ENCODE measurements at places on chromosomes 11 and 22.

- DNase-seq = no peak
Measured at GRCh38 chr11:64038500-64038899, 2.8 kb downstream of the FLRT1 start.

- DNase-seq = no peak
Measured at GRCh38 chr11:88704485-88704884, 361.3 kb downstream of the GRM5 start.

DNA sequence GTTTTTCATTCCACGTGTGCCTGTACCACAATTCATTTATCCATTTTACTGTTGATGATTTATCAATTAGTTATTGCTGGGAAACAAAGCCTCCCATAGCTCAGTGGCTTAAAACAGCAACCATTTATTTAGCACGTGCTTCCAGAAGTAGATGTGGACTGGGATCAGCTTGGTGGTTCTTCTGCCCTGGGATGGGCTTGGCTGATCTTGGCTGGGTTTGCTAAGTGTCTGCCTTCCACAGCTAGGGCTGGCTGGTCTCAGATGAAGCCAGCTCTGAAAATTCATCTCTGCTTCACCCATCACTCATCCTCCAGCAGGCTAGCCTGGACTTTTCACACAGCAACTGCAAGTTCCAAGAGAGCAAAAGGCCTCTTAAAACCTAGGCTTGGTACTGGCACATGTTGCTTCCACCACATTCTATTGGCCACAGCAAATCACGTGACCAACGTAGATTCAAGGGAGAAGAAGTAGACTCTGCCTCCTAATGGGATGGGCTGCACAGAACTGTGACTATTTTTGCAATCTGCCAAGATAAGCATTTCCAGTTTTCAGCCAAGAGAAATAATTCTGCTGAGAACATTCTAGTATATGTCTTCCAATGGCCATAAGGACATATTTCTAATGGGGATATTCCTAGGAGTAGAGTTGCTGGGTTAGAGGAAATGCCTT lies 124.9 kb downstream of the MN1 start:
- DNase-seq = no peak

GRCh38 chr11:29364006-29364405 lies 652.8 kb downstream of the KCNA4 start:
- DNase-seq = no peak

DNA sequence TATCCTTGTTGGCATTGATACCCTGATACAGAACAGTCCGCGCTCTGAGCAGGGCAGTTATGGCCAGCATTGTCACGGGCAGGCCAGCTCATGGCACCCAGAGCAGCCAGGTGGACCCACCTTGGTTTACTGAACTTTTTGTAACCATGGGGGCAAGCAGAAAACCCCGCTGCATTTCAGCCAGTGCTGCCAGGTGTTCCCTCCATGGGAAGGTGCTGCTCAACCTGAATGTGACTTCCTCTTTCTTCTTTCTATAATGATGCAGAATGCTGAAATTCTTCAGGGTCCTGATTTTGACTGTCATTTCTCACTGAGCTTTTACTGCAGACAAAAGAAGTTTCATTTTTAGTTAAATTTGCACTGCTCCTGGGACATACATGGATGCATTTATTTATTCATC lies 35.6 kb upstream of the CABP7 start:
- no peak for DNase-seq

DNA sequence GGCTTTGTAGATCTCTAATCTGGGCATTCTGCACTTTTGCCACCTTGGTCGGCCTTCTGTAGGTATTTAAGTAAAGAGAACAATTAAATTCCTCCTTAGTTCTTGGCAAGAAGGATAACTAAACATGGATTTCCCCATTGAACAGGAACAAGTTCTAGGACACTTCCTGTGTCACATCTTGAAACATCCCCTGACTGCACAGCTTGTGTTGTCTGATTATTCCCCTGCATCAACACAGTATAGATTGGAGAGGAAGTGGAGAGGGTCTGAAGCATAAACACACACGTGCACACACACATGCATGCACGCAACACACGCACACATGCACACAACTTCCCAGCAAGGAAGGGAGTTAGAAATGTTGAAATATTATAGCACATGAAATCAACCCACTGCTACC lies 8.6 kb downstream of the ISX start:
- DNase-seq = no peak

GRCh38 chr22:50144005-50144614 lies 26.4 kb upstream of the PANX2 start:
- DNase-seq = no peak

DNA sequence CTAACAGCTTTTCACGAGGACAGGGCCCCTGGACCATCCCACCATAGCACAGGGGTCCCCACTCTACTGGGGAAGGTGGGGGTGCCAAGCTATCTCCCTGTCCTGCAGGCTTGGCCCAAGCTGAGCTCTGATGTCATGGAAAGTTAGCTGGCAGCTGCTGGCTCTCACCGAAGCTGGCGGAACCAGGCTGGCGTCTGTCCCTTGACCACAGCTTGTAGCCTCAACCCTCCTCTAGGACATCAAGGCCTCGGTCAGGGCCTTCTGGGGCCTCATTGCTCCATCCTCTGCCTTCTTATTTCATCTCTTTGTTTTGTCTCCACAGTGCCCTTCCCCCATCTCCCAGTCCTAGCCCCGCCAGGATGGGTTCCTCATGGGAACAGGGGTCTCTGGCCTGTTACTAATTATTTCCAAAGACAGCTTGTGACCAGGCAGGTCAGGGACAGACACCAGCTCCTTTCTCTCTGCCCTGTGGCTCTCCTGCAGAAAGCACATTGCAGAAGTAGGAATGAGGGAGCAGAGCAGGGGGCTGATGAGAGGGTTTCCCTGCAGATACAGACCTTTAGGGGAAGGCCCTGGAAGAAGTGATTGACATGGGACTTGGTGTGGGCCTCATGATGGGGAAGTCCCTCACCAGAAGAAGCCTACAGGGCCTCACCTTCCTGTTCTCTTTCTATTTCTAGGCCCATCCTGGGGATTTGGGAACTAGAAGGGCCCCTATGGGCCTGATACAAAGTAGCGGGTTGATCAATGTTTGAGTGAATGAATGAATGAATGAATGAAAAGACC lies 97.5 kb upstream of the ALX4 start:
- no peak for DNase-seq

DNA sequence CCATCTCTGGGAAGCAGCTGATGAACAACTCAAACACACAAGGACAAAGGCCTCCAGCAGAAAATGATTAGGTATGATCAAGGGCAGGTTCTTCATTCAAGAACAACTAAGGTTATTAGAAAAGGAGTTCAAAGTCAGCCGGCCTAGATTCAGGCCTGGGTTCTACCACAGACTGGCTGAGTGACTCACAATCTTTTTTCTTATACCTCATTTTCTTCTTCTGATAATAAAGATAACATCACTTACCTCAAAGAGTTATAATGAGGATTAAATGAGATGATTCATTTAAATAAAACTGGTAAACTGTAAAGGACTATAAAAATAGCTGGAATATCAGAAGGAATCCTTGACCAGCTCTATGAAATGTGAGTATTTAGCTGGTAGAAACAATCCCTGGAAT lies 49.3 kb upstream of the PPP2R1B start:
- no peak for DNase-seq

DNA sequence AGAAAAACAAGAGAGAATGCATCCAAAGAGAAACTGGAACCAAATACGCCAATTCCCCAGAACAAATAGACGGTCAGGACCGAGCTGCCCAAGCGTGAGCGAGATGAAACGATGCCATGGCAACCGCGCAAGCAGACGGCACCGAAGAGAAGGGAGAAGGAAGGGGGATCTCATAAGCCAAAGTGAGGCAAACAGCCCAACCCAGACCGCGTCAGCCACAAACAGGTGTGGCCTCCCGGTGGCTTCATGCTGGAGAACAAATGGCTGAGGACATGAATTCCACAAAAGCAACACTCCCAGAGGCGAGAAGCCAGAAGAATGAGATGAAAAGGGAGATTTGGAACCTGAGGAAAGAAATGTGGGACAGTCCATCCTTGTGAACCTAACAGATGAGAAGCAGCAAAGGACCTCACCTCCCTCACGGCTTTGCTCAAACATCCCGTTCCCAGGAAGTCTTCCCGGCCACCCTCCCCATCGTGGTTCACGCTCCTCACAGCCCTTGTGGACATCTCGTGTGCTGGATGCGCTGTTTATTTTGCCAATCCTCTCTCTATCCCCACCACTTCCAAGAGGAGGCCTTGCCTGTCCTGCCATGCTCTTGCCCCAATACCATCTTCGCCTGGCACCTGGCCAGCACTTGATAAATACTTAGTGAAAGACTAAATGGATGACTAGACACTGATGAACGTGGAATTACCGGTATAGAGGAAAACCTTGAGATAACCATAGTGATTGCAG lies 89.1 kb upstream of the RTL6 start:
- peak; percentile 94 for DNase-seq

- DNase-seq = no peak
Measured at GRCh38 chr11:12343526-12343925, 33.8 kb upstream of the PARVA start.

- peak; percentile 20 for DNase-seq
Measured at GRCh38 chr11:14981507-14981906, 9.4 kb upstream of the CALCA start.

DNA sequence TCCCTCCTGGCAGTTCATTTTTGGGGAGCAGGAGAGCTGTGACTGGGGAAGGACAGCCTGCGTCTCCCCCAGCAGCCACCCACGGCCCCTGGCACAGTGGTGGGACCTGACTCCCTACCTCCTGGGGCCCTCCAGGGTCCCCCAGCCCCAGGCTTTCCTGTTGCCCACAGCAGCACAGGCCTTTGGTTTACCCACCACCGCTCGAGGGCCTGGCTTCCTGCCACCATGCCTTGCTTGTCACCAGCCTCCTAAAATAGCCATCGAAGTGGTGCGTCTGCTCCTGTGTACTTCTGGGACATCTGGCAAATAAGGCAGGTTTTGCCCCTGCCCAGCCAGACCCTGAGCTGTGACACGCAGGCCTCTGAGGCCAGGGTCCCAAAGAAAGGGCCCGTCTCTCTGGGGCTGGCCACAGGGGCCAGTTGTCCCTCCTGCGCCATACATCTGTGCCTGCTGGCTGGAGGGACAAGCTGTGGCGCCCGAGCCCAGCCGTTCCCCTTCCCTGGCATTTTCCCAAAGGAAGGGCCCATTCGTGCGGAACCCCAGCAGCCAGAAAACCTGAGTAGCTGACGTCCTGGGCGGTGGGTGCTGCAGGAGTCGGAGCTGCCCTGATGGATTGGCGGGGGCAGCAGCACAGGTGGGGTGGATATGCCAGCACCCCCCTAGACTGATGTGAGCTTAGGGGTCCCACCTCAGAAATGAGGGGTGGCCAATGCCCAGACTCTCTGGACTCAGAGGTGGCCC lies 14.6 kb downstream of the PHLDA2 start:
- no peak for DNase-seq

- peak; percentile 36 for DNase-seq
Measured at GRCh38 chr11:33376331-33377310, 119.4 kb downstream of the HIPK3 start.

DNA sequence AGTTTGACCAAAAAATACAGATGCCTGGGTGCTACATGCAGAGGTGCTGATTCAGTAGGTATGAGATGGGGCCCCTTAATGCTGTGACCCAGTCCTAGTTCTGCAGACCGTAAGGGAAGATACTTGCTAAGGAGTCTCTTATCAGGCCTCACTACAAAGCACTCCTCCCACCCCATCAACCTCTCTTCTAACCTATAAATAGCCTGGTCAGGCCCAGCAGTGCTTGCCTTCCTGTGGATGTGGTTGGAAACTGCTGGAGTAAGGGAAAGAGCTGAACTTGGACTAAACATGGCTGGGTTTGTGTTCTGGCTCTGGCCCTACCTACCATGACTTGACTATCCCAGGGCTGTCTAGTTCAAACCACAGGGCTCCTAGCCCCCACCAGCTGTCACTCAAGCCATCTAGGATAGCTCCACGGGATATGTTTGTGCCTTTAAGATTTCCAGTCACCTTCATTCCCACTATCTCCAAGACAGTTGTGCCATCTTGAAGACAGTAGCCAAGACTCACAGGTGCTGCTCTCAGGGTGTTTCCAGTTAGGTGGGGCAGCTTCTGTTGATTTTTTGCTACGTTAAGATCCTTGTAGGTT lies 9.5 kb upstream of the DKK3 start:
- no peak for DNase-seq

DNA sequence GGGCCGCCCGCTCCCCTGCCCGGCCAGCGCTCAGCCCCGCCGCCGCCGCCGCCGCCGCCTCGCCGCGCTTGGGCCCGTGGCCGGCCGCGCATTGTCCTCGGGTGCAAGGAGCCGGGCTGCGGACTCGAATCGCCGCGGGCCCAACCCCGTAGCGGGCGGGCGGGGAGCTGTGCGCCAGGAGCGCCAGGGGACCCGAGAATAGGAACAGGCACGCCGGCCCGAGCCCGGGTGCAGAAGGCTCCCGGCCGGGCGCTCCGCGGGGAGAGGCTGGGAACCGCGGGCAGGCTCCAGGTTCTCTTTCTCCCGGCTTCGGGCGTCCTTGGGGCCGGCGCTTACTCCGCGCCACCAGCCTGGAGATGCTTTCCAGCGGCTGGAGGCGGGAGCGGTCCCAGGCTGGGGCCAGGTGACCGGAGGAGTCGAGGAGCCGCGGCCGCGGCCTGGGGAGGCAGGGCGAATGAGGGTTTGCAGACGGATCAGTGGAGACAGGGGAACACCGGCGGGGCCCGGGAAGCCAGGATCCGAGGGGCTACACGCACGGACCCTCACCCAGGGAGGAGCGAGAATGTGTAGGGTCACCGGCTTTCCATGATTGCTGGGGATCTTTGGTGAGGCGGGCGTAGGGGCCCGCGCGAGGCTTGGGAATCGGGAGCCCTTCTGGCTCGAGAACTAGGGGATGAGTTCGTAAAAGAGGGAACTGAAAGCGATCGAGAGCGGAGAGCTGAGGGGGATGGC lies 726 bp downstream of the PKNOX2 start:
- peak; percentile 60 for DNase-seq

GRCh38 chr11:75532200-75533048 lies 6.7 kb upstream of the GDPD5 start:
- peak; percentile 91 for DNase-seq

DNA sequence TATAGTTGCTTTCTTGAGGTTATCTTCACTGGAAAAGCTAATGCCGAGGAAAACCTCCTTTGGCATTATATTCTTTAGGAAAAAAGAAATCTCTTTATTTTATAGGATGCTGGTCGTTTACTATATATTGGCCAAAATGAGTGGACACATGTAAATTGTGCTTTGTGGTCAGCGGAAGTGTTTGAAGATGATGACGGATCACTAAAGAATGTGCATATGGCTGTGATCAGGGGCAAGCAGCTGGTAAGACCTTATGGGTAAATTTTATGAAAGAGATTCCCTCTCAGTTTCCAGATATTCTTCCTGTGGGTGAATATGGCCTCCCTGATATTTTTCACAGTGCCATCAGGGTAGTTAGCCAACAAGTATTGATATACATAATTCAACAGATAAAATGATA lies 29.4 kb upstream of the TTC36 start:
- no peak for DNase-seq

GRCh38 chr11:131889146-131889577 lies 518.7 kb downstream of the NTM start:
- peak; percentile 81 for DNase-seq

Measured in DMS53 (cell line).